ENCODE measurements at places on chromosomes 2 and 18.

- no peak for DNase-seq
Observed at GRCh38 chr2:110877031-110877827, 144.9 kb downstream of the ACOXL start.

- DNase-seq, result no peak
Observed at GRCh38 chr2:233117351-233117750, 57.2 kb downstream of the INPP5D start.

GRCh38 chr18:7618891-7619442, 51.9 kb downstream of the PTPRM start:
- no peak for DNase-seq

DNA sequence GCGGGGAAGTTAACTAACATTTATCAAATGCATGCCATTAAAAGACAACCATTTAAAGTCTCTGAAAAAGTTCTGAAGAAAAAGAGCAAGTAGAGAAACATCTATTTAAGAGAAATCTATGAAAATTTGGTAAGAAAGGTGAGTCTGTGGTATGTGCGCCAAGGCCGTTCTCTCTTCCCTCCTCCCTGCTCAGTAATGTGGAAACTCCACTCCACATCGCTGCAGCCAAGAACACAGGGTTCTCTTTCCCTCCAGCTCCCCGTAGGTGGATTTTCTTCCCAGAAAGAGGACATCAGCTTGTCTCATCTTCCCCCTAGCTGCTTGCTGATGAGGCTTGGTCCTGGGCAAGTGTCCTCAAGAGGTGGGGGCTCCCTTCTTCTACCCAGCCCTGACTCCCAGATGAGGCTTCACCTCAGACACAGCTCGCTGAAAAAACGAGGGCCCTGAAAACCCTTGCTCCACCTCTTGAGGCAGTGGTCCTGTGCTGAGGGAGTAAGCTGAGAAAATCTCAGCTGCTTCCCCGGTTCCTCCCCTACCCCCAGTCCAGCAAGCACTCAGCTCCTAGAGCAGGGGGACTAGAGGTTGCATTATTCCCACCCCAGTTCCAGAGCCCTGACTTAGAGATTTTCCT, 45.8 kb upstream of the PTPRM start:
- DNase-seq, result no peak

DNA sequence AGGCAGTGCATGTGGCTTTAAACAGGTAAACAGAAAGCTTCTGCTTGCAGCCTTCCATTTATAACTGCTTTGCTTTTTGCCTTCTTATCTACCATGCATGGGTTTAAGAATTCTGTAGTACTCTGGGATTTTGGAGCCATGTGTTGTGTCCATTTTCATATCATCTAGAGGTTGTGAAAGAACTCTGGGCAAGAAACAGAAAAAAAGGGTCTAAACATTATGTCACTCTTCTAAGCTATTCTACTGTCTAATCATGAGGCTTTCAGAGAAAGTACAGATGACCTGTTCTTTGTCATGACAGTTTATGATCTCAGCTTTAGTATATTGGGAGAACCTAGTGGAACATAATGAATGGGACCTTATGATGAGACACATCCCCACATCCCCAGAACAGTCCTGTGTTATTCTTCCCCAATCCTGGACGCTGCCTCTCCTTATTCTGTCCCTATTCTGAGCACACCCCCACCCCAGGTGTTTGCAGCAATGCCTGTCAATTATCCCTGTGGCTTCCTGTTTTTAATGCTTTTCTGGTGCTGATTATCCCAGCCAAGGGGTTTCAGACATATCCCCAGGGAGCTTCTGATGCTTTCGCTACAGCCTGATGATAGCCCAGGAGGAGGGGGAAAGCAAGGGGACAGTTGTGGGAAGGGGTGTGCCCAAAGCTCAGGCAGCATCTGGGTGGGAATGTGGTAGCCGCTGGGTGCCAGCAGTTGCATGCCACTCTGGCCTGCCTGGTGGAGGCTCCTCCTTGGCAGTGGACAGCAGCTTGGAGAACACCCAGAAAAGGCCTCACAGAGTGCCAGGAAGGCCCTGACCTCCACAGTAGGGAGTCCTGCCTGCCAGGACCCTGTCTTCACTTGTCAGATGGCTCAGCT, 169.5 kb upstream of the MAP3K20 start:
- no peak for DNase-seq

DNA sequence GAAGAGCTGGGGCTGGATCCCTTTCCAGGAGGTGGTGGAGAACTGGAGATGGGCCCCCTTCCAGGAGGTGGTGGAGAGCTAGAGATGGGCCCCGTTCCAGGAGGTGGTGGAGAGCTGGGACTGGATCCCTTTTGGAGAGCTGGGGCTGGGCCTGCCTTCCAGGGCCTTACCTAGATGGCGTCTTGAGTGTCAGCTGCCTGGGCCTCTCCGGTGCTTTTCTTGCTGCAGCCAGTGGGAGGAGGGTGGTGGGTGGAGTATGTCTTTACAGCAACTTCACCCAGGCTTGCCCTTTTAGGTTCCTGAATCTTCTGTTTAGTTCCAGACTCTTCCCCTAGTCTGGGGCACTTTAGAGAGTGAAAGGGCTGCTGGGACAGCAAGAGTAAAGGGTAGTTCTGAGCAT, 19.1 kb upstream of the TXNDC2 start:
- no peak for DNase-seq

DNA sequence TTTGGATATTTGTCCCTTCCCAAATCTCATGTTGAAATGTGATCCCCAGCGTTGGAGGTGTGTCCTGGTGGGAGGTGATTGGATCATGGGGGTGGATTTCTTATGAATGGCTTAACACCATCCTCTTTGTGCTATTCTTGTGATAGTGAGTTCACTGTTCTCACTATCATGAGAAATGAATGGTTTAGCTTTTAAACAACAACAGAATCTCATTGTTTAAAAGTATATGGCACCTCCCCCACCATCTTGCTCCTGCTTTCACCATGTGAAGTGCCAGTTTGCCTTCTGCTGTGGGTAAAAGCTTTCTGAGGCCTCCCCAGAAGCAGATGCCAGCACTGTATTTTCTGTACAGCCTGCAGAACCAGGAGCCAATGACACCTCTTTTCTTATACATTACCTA, 38.1 kb downstream of the KIAA1328 start:
- DNase-seq, result no peak

DNA sequence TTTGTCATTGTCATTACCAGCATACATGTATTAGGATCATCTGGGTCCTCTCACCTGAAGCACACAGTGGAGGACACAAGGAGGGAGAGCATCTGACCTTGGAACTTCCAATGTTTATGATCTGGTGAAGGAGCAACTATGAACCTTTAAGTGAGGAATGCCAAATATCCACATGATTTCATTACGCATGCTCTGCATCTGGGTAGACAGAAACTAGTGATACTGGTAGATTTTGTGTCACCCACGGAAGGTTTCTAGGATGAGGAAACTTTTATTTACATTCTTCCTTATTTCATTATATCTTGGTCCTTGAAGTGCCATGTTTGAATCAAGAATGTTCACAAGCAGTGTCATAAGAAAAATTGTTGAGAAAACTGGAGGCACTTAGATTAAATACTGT, 32.1 kb downstream of the SPC25 start:
- DNase-seq, result no peak

GRCh38 chr18:45621061-45621511, 5.8 kb downstream of the SLC14A2 start:
- peak; percentile 3 for DNase-seq

GRCh38 chr18:10010611-10011015, 96.8 kb downstream of the VAPA start:
- DNase-seq, result no peak

DNA sequence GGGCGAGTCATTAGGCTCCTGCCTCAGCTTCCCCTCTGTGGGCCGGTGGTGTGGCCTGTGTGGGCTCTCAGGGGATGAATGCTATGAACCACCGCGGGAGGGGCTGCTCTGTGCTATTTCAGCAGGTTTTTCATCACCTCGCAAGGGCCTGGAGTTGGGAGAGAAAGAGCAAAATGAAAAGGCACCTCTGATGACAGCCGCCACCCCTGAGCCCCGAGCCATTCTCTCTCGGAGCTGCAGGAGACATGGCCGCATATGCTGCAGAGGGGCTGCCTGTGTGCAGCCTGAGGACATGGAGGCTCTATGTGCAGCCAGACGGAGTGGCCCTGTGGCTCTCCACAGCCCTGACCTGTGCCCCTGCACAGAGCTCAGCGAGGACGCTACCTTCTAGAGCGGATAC, 96.2 kb upstream of the CTDP1 start:
- DNase-seq, result no peak

DNA sequence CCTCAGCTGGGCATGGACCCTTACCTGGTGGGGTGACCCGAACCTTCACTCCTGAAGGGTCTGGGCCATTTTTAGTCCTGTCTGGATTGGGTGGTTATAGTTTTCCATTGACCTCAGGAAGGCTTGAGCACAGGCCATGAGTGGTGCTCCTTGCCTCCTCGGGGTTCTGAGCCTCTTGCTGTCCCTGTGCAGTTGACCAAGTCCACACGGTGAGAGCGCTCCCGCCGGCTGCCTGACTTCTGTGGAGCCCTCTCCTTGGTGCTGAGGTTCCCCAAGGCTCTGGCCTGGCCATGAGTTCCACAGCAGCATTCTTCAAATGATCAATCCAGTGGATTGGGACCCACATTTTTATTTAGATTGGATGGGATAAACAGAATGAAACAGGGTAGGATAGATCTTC, 159.5 kb downstream of the SEPTIN10 start:
- DNase-seq, result no peak

DNA sequence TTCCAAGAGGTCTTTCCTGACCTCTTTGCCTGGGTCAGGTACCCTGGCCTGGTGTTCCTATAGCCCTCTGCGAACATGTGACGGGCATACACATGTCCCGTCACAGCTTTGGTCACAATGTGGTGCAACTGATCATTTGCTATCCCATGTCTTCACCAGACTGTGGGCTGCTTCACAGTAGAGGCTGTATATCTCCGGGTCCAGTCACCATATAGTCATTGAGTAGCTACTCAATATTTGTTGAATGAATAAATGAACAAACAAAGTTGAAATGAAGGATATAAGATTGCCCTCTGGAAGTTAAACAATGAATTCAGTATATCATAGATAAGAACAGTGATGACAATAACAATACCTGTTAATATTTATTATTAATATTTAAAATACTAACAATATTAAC, 16.8 kb downstream of the AOX1 start:
- no peak for DNase-seq

- no peak for DNase-seq
Observed at GRCh38 chr2:60926741-60927552, 45.6 kb downstream of the REL start.

DNA sequence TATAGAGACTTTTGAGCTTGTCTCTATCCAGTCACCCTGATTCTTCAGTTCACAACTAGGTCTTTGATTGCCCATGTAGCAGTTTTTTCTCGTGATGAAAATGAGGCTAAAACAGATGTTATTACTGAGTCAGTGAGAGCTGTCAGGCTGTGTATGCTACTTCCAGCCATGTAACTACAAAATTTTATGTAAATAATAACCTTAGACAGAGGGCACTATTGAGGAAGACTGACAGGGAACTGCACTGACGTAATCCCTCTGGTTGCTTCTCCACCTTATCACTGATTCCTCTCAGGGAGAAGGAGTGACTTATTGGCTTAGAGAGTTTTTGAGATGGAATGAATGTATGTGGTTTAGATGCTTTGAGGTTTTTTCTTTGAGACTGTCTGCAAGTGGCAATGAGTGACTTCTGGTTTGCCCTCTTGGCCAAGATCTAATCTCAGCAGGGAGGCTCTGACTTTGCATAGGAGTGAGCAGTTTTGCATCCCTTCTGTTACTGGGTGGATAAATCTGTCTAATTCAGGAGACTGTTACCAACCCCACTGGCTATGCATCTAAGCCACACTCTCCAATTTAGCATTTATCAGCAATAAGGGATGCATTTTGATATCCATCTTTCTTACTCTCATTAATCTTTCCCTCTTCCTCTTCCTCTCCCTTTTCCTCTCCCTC, 555.2 kb upstream of the FANCL start:
- DNase-seq, result no peak

- no peak for DNase-seq
Observed at GRCh38 chr2:66775730-66776422, 341.0 kb downstream of the MEIS1 start.

DNA sequence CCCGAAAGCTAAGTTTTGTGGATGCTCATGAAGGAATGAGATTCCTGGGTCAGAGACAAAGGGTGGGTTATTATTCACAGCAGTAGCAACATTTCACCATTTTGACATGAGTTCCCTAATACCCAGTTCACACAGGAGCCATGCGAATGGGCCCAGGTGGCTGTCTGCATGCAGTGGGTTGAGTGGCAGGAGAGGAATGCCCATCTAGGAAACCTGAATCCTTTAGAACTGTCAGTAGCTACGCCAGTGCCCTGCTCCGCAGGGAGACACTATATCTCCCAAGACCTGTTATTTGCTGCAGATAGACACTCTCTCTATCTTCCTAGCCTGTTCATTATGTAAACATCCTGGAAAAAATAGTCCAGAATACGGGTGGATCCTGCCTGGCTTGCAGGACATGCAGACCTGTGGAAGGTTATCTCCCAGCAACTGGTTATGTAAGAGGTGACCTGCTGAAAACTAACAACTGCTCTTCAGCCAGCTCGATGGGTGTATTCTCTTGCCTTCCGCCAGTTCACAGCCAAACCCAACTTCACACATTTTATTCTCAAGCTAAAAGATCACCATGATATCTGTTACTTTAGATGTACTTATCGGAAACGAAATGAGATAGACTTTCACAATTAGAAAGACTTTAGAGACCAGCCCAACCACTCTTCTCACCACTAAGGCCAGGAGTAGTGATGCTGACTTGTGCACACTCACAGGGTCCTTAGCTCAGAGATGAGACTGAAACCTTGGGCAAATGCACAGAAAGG, 59.1 kb downstream of the MBP start:
- DNase-seq, result no peak

GRCh38 chr2:165522719-165523118, 53.2 kb downstream of the CSRNP3 start:
- no peak for DNase-seq

DNA sequence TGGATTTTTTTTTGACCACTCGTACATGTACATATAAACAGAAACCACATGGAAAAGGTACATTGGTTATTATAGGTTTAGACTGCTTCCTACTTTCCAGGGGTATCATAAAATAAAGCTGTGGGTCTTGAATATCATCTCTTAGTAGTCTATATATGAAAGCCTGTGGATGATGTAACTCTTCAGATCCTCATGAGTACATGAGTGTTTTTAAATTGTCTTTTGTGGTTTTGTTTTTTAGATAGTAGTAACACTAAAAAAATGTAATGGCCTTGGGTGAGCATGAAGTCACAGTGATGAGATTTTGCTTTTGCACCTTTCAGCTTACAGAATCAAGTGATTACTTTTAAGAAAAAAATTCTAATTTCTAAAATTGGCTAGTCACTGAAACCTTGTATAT, 80.2 kb downstream of the RAB3GAP1 start:
- no peak for DNase-seq

- DNase-seq, result no peak
Observed at GRCh38 chr2:108189316-108189715, 50.5 kb upstream of the SULT1C3 start.

- no peak for DNase-seq
Observed at GRCh38 chr2:150846691-150847090, 359.2 kb upstream of the RND3 start.

DNA sequence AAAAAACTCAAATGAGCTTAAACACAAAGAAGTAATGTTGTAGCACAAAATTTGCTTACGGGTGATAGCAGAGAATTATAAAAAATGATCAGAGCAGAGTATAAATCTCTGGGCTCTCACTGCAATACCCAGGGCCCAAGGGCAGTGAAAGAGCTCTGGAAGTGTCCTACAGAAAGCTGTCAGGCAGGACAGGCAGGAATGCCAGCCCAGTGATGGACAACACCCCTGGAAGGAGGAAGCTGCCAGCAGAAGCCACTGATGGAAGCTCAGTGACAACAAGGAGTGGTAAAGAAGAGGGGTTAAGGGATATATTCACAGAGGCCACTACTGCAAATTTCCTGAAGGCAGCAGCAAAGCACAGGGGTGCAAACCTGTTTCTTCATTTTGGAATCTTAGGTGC, 214.9 kb downstream of the L3MBTL4 start:
- no peak for DNase-seq

Data from stimulated activated CD4-positive, alpha-beta T cell treated with anti-CD3 and anti-CD28 coated beads, TNF-alpha, amount 100 ng/mL, for 24 hours (primary cell).